NCI-H1694 treated with DMSO at 0.1 percent for 48 hours (cell line): ENCODE measurements at places on chromosomes 13 and 19.

DNA sequence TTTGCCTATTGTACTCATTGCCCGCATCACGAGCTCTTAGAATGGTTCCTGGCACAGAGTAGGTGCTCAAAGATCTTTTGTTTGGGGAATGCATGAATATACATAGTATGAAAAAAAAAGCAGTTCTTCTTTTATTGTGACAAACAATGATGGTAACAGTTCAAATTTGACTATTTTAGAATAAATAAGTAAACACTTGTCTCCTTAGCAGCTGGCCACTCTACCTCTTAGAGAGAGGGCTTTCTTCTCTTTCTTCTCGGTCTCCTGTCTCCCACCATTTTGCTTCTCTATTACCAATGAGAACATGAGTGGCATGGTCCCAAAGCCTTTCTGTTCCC is 639 bp upstream of the SLAIN1 start:
- peak; percentile 66 for DNase-seq

DNA sequence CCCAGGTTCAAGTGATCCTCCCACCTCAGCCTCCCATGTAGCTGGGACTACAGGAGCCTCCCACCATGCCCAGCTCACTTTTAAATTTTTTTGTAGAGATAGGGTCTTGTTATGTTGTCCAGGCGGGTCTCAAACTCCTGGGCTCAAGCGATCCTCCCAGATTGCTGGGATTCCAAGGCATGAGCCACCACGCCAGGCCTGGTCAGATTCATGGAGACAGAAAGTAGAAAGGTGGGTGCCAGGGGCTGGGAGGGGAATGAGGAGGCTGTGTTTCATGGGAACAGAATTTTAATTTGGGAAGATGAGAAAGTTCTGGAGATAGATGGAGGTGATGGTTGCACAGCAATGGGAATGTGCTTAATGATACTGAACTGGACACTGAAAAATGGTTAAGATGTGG is 22.3 kb downstream of the ARHGEF18 start:
- DNase-seq, result no peak

- DNase-seq, result no peak
These were observed 42.6 kb downstream of the C13orf42 start for GRCh38 chr13:51068501-51068900.

DNA sequence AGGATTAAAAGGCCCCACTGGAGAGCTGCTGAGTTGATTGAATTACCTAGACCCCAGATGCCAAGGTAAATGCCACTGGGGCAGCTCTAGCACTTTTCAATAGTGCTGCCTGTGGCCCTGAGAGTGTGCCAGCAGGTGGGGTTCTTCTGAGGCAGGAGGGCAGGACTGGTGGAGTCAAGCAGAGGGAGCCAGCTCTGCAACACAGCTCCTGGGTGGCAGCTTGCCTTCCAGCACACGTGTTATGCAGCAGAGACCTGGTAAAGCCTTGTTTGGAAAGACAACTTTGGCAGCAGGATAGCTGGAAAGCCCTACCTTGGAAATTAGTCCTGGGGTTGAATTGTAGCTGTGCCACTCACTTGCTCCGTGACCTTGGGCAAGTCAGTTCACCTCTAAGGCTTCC is 306.6 kb downstream of the ATP8A2 start:
- DNase-seq, result peak; percentile 6

DNA sequence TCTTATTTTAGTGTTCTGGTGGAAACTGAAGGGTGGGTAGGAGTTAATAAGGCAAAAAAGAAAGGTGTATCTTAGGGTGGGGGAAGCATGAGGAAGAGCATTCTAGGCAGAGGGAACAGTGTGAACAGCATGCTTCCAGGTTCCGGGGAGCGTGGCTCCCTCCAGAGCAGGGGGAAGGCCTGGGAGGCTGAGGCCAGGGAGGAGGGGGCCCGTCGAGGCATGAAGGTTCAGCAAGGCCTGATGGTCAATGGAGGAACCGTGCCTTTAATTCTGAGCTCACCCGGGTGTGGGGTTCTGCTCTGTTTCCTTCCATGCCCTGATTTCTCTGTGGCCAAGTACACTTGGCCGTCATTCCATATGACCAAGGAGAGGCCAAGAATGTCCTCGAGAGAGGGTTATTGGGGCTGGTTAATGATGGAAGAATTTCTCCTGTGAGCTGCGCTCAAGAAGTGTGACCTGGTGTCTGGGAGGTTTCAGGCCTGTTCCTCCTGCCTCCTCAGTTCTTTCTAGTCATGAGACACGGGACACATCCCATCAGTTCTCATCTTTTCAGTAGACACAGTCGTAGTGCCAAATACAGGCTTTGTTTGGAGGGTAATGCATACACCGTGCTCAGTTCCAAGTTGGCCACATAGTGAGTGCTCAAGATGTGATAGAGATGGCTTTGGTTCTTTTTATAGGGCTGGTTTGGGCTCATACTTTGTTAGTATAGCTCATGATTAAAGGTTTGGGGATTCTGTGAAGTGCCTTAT is 73.6 kb downstream of the SIPA1L3 start:
- DNase-seq, result no peak

DNA sequence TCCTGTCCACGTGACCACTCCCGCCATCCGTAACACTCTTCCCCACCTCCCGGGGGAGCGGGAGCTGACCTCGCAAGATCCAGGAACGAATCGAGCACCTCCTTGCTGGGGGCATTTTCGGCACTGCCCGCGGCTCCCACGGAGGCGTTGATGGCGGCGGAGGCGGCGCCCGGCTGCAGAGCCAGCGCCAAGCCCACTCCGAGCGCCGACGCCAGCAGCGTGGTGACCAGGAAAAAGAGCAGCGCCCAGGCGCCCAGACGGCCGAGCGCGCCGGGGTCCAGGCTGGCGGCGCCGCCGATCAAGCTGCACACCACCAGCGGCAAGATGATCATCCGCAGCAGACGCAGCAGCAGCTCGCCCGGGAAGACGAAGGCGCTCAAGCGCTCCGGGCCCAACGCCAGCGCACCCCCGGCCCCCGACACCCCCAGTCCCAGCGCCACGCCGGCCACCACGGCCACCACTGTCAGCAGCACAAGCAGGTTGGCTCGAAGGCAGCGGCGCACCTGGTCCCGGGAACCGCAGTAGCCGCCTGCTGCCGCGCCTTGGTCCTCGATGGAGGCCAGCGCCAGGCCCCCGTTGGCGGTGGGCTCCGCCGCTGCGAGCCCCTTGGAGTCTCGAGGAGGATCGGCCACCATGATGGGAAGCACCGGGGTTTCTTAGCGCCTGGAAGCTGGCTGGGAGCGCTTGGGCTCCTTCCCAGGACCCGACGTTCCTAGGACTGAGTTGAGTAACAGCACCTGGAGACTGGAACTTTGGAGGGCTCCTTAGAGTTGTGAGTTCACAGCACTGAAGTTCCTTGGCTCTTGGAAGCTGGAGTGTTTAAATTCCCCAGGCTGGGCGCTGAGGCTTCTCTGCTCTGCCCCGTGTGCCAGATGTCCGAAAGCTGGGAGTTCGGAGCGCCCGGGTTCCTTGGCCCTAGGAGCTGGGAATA is 798 bp downstream of the SLC1A5 start:
- no peak for DNase-seq

GRCh38 chr19:31438401-31439269 is 89.4 kb upstream of the TSHZ3 start:
- no peak for DNase-seq
